ENCODE measurements at places on chromosomes 2 and 18.
A peak's percentile ranks its signal among the peaks of the same experiment; 100 is the strongest.

- H3K4me3 ChIP-seq = no peak overlapping the region
- no peak overlapping the region for H3K27ac ChIP-seq
- no peaks in the 10 kb centered on the region for H3K36me3 ChIP-seq
- peaks cover 16% of the 10 kb centered on the region for H3K4me1 ChIP-seq
- no peaks in the 10 kb centered on the region for H3K27me3 ChIP-seq
Measured at GRCh38 chr18:24985586-24985985, 366.4 kb downstream of the ZNF521 start.

DNA sequence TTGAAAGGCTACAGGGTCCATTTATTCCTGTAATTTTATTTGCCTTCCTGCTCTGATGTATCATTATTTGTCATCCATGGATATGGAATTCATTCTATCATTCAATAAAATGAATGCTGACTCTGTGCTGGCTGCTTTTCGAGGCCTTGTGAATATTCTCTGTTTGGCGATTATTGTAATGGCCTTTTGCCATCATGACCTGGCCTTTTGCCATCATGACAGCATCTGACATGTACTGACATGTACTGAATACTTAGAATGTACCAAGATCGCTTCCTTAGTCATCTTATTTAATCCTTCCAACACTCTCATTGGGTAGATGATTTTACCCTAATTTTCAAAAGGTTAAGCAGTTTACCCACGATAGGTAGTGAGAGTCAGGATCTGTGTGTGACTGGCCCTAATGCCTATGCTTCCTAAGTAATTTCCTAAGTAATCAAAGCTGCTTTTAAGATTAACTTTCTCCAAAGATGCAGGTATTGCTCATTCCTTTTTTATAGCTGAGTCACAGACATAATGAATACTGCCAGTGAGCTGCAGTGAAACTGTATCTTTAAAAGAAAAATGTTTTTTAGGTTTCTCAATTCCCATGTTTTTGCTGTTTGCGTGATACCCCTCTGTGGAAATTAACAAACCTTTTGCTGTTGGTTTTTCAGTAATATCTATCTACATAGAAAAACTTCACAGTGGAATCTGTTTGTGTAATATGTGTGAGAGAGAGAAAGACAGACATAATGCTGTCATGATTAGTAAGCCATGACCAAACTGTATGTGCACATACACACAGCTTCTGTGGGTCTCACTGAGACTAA, 127.8 kb downstream of the CERS6 start:
- no peaks in the 10 kb centered on the region for H3K4me1 ChIP-seq
- DNase-seq = no peak
- H3K27me3 ChIP-seq = no peaks in the 10 kb centered on the region
- no peak overlapping the region for H3K4me3 ChIP-seq
- no peak overlapping the region for H3K27ac ChIP-seq

DNA sequence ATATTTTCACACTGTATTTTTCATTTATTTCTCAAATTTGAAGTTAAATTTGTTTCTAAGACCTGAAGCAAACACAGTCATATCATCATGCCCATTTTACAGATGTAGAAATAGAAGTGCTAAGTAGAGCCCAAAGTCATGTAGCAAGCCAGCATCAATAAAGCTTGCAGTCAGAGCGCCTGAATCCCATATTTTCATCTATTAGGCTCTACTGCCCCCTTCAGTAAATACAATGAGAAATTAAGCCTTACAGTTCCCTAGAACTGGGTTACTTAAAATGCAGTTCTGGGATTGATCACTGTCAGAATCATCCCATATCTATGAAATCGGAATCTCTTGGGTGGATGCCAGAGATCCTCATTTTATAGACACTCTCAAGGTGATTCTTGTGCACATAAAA, 419.9 kb downstream of the TGIF1 start:
- no peaks in the 10 kb centered on the region for H3K27me3 ChIP-seq
- no peak for DNase-seq
- no peak overlapping the region for H3K4me3 ChIP-seq

DNA sequence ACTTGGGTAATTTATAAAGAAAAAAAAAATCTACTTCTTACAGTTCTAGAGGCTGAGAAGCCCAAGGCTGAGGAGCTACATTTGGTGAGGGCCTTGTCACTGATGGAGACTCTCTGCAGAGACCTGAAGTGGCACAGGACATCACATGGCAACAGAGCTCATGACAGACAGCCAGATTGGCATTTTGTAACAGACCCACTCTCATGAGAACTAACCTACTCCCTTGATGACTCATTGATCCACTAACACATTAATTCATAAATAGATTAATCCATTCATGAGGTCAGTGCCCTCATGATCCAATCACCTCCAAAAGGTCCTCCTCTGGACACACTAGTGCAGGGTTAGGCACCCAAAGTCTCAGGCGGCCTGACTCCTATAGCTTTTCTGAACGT, 318.4 kb downstream of the GULP1 start:
- DNase-seq = no peak
- H3K36me3 ChIP-seq = no peaks in the 10 kb centered on the region
- H3K27ac ChIP-seq = no peak overlapping the region
- H3K4me3 ChIP-seq = no peak overlapping the region

GRCh38 chr2:183718246-183718645, 594.0 kb downstream of the NUP35 start:
- no peak overlapping the region for H3K4me3 ChIP-seq
- no peaks in the 10 kb centered on the region for H3K4me1 ChIP-seq
- no peaks in the 10 kb centered on the region for H3K36me3 ChIP-seq
- no peaks in the 10 kb centered on the region for H3K27me3 ChIP-seq
- no peak overlapping the region for H3K27ac ChIP-seq
- no peak for DNase-seq

GRCh38 chr2:165699946-165700345, 94.1 kb downstream of the GALNT3 start:
- no peak overlapping the region for H3K4me3 ChIP-seq
- DNase-seq = no peak
- H3K4me1 ChIP-seq = no peaks in the 10 kb centered on the region
- H3K27me3 ChIP-seq = no peaks in the 10 kb centered on the region

DNA sequence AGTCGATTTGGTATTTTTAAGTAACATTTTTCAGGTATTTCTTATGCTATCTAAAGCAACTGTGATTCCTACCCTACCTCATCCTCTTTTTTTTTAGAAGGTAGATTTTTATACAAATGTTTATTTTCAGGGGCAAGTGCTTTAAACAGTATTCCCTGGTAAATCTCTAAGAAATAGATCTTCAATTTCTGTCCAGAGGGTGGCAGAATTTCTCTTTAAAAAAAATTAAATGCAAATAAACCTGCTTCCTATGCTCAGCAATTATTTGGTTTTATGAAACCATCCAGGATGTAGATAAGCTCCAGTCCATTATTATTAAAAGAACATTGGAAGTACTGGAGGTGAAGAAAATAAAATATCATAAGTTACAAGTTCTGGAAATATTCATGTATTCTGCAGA, 191.9 kb downstream of the MYO3B start:
- no peak overlapping the region for H3K27ac ChIP-seq
- no peak for DNase-seq
- peaks cover 13% of the 10 kb centered on the region for H3K4me1 ChIP-seq
- H3K36me3 ChIP-seq = no peaks in the 10 kb centered on the region
- H3K4me3 ChIP-seq = no peak overlapping the region

DNA sequence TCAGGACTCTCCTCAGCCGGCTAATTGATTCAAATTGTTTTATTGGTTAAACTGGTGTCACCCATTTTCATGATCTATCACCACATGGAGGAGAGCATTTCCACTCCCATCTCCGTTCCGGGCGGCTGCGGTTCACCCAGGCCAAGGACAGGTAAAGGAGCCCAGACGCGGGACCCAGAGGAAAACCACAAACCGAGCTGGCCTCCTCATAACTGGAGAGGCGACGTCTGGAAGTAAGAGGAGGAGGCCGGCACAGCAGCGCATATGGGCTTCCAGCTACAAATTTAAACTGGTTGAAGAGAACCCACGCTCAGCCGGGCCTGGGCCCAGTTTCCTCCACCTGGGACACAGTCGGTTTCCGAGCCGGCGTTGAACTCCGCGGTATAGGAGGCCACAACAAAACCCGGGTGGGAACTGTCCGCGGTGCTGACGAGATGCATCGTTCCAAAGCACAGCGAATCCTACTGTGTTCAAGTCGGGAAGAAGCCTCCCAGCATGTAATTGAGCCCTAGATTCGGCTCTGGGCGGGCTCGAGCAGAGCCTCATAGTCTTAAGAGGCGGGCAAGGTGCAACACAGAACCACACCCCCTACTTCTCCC, 3.0 kb upstream of the SKOR2 start:
- DNase-seq = peak; percentile 97
- H3K27ac ChIP-seq = no peak overlapping the region
- peaks cover 100% of the 10 kb centered on the region for H3K27me3 ChIP-seq
- no peaks in the 10 kb centered on the region for H3K36me3 ChIP-seq

GRCh38 chr2:166651080-166651675, 157.1 kb upstream of the SCN7A start:
- H3K4me1 ChIP-seq = no peaks in the 10 kb centered on the region
- no peak overlapping the region for H3K4me3 ChIP-seq
- no peaks in the 10 kb centered on the region for H3K27me3 ChIP-seq
- H3K36me3 ChIP-seq = no peaks in the 10 kb centered on the region
- H3K27ac ChIP-seq = no peak overlapping the region

- H3K4me1 ChIP-seq = no peaks in the 10 kb centered on the region
- peak overlapping the region; percentile 96 for H3K4me3 ChIP-seq
- no peak overlapping the region for H3K27ac ChIP-seq
- H3K27me3 ChIP-seq = no peaks in the 10 kb centered on the region
- peaks cover 40% of the 10 kb centered on the region for H3K36me3 ChIP-seq
- no peak for DNase-seq
Measured at GRCh38 chr18:12701161-12701560, 1.4 kb downstream of the CEP76 start.

DNA sequence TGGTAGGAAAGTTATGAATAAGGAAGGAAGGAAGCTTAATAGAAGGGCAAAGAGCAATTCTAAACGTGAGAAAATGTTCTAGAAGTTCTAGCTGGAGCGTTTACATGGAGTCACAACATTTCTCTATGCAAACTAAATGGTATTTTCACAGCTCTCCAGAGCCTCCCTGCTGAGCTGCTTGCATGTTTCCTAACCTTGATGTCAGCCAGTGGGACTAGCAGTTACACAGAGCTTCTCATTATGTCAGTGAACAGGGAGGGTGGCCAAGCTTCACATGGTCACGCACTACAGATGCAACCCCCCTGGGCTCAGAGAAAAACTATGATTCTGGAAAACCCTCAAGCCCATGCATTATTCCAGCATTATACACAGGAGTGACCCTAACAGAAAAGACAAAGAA, 153.4 kb upstream of the CCDC150 start:
- H3K4me1 ChIP-seq = no peaks in the 10 kb centered on the region
- no peak overlapping the region for H3K27ac ChIP-seq
- H3K36me3 ChIP-seq = no peaks in the 10 kb centered on the region

- H3K36me3 ChIP-seq = no peaks in the 10 kb centered on the region
- H3K27ac ChIP-seq = peak overlapping the region; percentile 98
- peak; percentile 83 for DNase-seq
Measured at GRCh38 chr2:202375033-202375608, 1.0 kb upstream of the BMPR2 start.

DNA sequence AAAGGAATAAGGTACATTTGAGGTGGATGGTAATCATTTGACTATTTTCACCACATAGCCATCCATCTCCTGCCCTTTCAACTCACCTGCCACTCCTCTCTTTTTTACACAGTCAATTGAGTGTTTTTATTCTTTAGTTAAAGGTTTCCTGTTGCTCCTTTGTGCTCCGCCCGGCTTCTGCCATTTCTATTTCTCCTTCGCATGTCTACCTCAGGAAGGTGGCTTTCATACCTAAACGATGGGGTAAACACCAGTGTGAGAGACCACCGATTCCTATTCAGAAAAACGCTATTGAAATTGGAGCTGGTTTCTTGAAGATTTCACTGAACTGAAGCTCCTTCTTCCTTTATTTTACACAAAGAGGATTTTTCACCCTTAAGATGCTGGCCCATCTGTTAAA, 1628.0 kb upstream of the PIK3C3 start:
- H3K27ac ChIP-seq = no peak overlapping the region
- H3K4me3 ChIP-seq = no peak overlapping the region
- H3K4me1 ChIP-seq = no peaks in the 10 kb centered on the region
- no peaks in the 10 kb centered on the region for H3K36me3 ChIP-seq
- no peak for DNase-seq

DNA sequence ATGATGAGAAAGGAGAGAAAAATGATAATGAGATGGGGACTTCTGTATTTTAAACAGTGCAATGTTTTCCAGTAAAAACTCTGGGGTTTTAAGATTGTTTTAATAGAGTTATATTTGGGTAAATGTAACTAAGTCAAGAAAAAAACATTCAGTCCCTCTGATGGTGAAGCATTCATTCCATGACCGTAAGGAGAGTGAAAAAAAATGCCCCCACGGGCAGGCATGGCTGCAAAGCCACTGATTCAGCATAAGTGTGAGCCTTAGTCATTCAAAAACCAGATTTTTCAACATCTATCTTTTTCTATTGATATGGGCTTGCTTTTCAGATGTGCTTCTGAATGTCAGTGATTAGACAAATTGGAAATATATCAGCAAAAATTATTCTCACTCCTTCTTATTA, 957.8 kb downstream of the SLC4A3 start:
- no peaks in the 10 kb centered on the region for H3K4me1 ChIP-seq
- no peaks in the 10 kb centered on the region for H3K36me3 ChIP-seq
- H3K27ac ChIP-seq = no peak overlapping the region
- no peak for DNase-seq

GRCh38 chr2:38274286-38275276, 102.5 kb downstream of the ATL2 start:
- H3K4me1 ChIP-seq = peaks cover 3% of the 10 kb centered on the region
- no peaks in the 10 kb centered on the region for H3K36me3 ChIP-seq
- no peak for DNase-seq
- H3K27ac ChIP-seq = no peak overlapping the region

DNA sequence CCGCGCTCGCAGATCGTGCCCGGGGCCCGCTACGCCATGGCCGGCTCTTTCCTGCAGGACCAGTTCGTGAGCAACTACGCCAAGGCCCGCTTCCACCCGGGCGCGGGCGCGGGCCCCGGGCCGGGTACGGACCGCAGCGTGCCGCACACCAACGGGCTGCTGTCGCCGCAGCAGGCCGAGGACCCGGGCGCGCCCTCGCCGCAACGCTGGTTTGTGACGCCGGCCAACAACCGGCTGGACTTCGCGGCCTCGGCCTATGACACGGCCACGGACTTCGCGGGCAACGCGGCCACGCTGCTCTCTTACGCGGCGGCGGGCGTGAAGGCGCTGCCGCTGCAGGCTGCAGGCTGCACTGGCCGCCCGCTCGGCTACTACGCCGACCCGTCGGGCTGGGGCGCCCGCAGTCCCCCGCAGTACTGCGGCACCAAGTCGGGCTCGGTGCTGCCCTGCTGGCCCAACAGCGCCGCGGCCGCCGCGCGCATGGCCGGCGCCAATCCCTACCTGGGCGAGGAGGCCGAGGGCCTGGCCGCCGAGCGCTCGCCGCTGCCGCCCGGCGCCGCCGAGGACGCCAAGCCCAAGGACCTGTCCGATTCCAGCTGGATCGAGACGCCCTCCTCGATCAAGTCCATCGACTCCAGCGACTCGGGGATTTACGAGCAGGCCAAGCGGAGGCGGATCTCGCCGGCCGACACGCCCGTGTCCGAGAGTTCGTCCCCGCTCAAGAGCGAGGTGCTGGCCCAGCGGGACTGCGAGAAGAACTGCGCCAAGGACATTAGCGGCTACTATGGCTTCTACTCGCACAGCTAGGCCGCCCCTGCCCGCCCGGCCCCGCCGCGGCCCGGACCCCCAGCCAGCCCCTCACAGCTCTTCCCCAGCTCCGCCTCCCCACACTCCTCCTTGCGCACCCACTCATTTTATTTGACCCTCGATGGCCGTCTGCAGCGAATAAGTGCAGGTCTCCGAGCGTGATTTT, 7.6 kb downstream of the TBR1 start:
- peak overlapping the region; percentile 66 for H3K4me3 ChIP-seq
- peaks cover 100% of the 10 kb centered on the region for H3K27me3 ChIP-seq
- H3K36me3 ChIP-seq = no peaks in the 10 kb centered on the region

- DNase-seq = no peak
- no peaks in the 10 kb centered on the region for H3K27me3 ChIP-seq
- peaks cover 5% of the 10 kb centered on the region for H3K36me3 ChIP-seq
- no peak overlapping the region for H3K27ac ChIP-seq
- H3K4me1 ChIP-seq = no peaks in the 10 kb centered on the region
Measured at GRCh38 chr2:3322311-3322970, 55.2 kb downstream of the EIPR1 start.

All from endodermal cell (in vitro differentiated cells).